ENCODE measurements at places on chromosomes 7 and 10.

DNA sequence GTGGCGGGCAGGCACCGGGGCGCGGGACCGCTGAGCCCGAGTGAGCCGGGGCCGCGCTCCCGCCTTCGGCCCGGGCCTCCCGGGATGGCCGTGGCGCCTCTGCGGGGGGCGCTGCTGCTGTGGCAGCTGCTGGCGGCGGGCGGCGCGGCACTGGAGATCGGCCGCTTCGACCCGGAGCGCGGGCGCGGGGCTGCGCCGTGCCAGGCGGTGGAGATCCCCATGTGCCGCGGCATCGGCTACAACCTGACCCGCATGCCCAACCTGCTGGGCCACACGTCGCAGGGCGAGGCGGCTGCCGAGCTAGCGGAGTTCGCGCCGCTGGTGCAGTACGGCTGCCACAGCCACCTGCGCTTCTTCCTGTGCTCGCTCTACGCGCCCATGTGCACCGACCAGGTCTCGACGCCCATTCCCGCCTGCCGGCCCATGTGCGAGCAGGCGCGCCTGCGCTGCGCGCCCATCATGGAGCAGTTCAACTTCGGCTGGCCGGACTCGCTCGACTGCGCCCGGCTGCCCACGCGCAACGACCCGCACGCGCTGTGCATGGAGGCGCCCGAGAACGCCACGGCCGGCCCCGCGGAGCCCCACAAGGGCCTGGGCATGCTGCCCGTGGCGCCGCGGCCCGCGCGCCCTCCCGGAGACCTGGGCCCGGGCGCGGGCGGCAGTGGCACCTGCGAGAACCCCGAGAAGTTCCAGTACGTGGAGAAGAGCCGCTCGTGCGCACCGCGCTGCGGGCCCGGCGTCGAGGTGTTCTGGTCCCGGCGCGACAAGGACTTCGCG is 534 bp downstream of the FZD9 start:
- DNase-seq: no peak

GRCh38 chr7:148982654-148983199 is 45.6 kb downstream of the PDIA4 start:
- DNase-seq: peak; percentile 62

GRCh38 chr7:117188376-117188775 is 134.5 kb downstream of the WNT2 start:
- DNase-seq: no peak

DNA sequence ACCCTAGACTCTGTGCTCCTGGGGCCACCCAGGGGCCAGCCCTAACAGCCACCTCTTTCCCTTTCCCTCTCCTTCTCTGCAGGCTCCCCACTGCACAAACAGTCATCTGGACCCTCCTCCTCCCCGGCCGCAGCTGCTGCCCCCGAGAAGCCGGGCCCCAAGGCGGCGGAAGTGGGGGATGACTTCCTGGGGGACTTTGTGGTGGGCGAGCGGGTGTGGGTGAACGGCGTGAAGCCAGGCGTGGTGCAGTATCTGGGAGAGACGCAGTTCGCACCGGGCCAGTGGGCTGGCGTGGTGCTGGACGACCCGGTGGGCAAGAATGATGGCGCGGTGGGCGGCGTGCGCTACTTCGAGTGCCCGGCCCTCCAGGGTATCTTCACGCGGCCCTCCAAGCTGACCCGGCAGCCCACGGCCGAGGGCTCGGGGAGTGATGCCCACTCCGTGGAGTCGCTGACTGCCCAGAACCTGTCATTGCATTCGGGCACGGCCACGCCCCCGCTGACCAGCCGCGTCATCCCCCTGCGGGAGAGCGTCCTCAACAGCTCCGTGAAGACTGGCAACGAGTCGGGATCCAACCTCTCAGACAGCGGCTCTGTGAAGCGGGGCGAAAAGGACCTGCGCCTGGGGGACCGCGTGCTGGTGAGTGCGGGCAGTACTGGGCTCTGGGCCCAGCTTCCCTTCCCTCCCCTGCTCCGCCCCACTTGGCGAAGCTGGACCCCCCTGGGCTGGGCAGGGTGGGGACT is 49.3 kb downstream of the CLIP2 start:
- no peak for DNase-seq

- DNase-seq: no peak
Measured at GRCh38 chr10:68576118-68576517, 16.0 kb downstream of the TET1 start.
